ENCODE measurements at places on chromosomes 1 and 21. TPM values are rescaled to one million over a fixed set of nuclear protein-coding genes. Genes with fewer than 3 reads are reported as not detected.
A peak's percentile ranks its signal among the peaks of the same experiment; 100 is the strongest.

Gene FNDC5
- not detected for total RNA-seq

Gene C1orf56
- 3.5 TPM for total RNA-seq

Gene DNAJB4
- total RNA-seq, result 122 TPM

Gene HCN3
- 3.3 TPM for total RNA-seq

DNA sequence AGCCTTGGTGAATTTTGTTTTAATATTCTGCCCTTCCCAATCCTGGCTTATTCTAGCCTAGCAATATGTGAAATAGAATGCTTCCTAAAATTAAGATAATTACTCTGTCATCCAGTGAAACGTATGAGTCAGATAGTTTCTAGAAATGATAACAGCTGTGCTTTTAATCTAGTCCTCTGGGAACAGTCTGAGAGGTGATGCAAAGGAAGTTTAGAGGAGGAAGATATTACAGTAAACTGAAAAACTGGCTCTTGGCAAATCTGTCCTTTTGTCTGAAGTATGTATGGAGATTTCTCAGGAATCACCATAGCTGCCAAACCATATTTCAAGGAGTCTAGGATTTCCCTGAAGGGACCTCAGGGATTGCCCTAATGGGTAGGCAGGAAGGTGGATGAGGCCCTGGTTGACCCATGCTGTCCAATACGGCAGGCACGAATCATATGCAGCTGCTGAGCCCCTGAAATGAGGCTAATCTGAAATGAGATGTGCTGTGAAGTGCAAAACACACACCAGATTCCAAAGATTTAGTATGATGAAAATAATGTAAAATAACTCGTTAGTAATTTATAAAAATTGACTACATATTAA is 70.8 kb upstream of the LBR start:
- H3K4me3 ChIP-seq, result no peak overlapping the region
- peaks cover 10% of the 10 kb centered on the region for H3K36me3 ChIP-seq
- H3K4me1 ChIP-seq, result peaks cover 2% of the 10 kb centered on the region
- no peak overlapping the region for H3K27ac ChIP-seq
- DNase-seq, result no peak
- no peaks in the 10 kb centered on the region for H3K27me3 ChIP-seq

DNA sequence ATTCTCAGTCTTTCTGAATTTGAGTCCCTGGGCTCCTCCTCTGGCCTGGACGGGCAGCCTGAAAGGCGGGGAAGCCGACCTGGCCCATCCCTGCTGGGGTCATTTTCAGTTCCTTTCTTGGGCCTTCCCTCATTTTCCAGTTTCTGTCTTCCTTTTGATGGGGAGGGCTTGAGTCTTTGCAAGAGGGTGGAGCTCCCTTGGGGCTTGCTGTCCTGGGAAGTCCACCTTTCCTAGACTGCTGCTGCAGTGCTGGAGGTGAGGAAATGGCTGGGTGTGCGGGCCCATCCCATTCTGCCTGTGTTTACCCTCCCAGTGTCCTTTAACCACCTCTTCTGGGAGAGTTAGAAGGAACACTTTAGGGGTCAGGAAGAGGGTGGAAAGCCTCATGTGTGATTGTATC is 40.4 kb upstream of the SYNC start:
- no peaks in the 10 kb centered on the region for H3K27me3 ChIP-seq
- no peaks in the 10 kb centered on the region for H3K36me3 ChIP-seq
- no peak overlapping the region for H3K27ac ChIP-seq
- peak overlapping the region; percentile 64 for H3K4me3 ChIP-seq
- no peak for DNase-seq

- H3K27me3 ChIP-seq, result no peaks in the 10 kb centered on the region
- no peak overlapping the region for H3K4me3 ChIP-seq
- H3K36me3 ChIP-seq, result no peaks in the 10 kb centered on the region
- no peaks in the 10 kb centered on the region for H3K4me1 ChIP-seq
Observed at GRCh38 chr1:179007233-179007632, 18.5 kb upstream of the FAM20B start.

GRCh38 chr1:150548632-150549495 is at the start of gene ADAMTSL4:
Gene ADAMTSL4, plus strand, starts transcription at chr1:150549408. Its CDS starts 2,881 bp downstream, at chr1:150552289.
- H3K36me3 ChIP-seq, result no peaks in the 10 kb centered on the region
- H3K4me3 ChIP-seq, result peak within 1 kb of the TSS; percentile 36
- peak; percentile 68 for DNase-seq
- H3K27ac ChIP-seq, result no peak within 1 kb of the TSS
- H3K4me1 ChIP-seq, result peaks cover 22% of the 10 kb centered on the region

- H3K4me3 ChIP-seq, result no peak overlapping the region
- H3K4me1 ChIP-seq, result no peaks in the 10 kb centered on the region
- DNase-seq, result no peak
- no peaks in the 10 kb centered on the region for H3K27me3 ChIP-seq
- no peaks in the 10 kb centered on the region for H3K36me3 ChIP-seq
Observed at GRCh38 chr1:203057911-203058675, 27.7 kb downstream of the MYOG start.

DNA sequence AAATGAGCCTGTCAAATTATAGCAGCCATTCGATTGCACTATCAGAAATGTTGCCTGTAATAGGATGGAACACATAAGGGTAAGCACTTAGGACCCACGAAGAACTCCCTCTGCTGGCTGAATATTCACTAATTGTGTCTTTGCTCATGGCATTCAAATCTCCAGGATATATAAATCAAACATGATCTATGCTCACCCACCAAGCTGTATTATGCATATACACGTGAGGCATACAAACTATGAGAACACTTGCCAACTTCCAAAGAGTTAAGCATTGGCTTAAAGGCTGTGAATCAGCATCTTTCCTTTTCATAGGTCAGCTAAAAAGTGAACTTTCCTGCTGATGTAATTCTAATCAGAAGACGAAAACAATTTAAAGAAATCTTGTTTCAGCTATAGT is 34.5 kb downstream of the TMPRSS15 start:
- H3K4me3 ChIP-seq, result no peak overlapping the region
- H3K27ac ChIP-seq, result no peak overlapping the region
- H3K4me1 ChIP-seq, result no peaks in the 10 kb centered on the region
- H3K27me3 ChIP-seq, result no peaks in the 10 kb centered on the region
- H3K36me3 ChIP-seq, result no peaks in the 10 kb centered on the region
